ENCODE measurements at places on chromosomes 16 and 17.
A peak's percentile ranks its signal among the peaks of the same experiment; 100 is the strongest.

- no peak for DNase-seq
These were observed 1.3 kb upstream of the ALKBH5 start for GRCh38 chr17:18182110-18182977.

GRCh38 chr17:8757189-8757588 is 1.2 kb downstream of the SPDYE4 start:
- no peak for DNase-seq

- DNase-seq, result no peak
These were observed 113.8 kb downstream of the CYB561 start for GRCh38 chr17:63332286-63332685.

DNA sequence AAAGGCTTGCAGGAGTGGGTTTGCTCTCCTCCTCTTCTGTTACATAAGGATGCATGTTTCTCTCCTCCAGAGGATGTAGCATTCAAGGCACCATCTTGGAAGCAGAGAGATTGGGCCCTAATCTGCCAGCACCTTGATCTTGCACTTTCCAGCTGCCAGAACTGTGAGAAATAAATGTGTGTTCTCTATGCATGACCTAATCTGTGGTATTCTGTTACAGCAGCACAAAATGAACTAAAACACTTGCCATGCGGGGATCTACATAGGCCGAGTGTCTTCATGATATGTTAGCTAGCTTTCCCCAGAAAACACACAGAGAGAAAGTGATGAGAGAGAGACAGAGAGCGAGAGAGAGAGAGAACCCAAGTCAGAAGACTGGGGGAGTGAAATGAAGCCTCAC is 273.5 kb downstream of the UTP18 start:
- DNase-seq, result no peak

GRCh38 chr16:78402833-78403232 is 303.4 kb downstream of the WWOX start:
- no peak for DNase-seq

- no peak for DNase-seq
These were observed 1.3 kb downstream of the ARMC5 start for GRCh38 chr16:31460582-31461002.

- DNase-seq, result no peak
These were observed 92.0 kb downstream of the WSCD1 start for GRCh38 chr17:6162216-6162615.

DNA sequence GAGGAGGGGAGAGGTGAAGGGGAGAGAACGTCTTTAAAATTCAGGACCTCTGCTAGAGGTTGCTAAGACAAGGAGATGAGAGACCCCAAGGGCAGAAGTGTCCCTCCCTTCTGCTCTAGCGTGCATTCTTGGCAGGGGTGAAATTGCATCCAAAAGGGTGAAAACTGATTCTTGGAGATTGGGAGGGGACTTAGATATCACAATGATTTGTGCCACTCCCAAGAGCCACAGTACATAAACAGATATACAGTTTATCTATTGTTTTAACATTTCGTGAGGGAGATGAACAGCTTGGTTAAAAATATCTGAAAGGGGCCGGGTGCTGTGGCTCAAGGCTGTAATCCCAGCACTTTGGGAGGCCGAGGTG is 12.8 kb downstream of the CAVIN1 start:
- no peak for DNase-seq

GRCh38 chr17:32659419-32659842 is 172.6 kb downstream of the CDK5R1 start:
- DNase-seq, result peak; percentile 28

DNA sequence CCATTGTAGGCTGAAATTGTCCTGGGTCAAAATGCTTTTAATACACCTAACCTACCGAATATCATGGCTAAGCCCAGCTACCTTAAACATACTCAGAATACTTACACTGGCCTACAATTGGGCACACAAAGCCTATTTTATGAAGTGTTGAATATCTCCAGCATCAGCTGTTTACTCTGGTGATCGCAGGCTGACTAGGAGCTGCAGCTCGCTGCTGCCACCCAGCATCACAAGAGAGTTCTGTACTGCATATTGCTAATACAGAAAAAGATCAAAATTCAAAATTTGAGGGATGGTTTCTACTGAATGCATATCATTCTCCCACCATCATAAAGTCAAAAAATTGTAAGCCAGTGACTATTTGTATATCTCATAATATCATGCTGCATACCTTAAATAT is 55.3 kb downstream of the ULK2 start:
- no peak for DNase-seq

- peak; percentile 1 for DNase-seq
These were observed 5.8 kb downstream of the DHX38 start for GRCh38 chr16:72099377-72099818.

GRCh38 chr16:67571464-67571863 is 9.1 kb downstream of the CTCF start:
- no peak for DNase-seq

DNA sequence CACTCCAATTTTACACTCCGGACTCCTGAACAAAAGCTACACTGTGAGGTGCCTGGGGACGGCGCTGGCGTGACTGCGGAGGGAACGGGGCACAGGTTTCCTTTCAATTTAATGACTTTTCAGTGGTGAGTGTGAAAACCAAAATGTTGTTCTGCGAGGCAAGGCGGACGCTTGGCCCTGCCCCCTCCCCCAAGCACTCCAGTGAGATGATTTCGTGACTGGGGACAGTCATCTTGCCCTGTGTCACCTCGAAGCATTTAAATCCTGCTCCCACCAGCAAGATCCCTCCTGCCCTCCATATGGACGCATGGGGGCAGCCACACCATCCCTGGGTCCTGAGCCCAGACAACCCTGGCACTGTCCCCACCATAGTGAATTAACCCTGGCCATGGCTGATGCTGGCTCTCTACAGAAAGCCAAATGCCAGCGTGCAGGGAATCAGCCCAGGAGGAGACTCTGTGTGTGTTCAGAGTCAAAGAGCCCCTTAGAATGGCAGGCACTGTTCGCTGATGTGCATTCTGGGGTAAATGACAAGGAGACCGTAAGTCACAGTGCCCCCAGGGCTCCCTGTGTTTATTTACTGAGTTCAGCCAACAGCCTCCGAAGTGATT is 41.0 kb downstream of the C16orf95 start:
- no peak for DNase-seq

DNA sequence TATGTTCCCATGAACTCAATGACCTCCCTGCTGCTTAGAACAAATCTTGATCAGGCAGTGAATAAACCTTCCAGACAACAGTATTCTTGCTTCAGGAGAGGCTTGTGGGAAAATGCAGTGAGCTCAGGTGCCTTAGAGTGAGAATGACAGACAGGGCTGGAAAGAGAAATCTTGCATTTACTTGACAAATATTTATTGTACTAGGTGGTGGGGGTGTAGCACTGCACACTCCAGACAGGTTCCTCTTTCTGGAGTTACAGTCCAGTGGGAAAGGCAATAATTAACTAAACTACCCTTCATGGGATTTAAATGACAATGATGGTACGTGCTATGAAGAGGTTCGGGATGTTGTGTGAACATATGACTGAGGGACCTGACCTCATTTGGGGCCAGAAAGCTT is 182.9 kb downstream of the SHISA9 start:
- no peak for DNase-seq

- DNase-seq, result no peak
These were observed 5.3 kb downstream of the RPUSD1 start for GRCh38 chr16:782766-783403.

DNA sequence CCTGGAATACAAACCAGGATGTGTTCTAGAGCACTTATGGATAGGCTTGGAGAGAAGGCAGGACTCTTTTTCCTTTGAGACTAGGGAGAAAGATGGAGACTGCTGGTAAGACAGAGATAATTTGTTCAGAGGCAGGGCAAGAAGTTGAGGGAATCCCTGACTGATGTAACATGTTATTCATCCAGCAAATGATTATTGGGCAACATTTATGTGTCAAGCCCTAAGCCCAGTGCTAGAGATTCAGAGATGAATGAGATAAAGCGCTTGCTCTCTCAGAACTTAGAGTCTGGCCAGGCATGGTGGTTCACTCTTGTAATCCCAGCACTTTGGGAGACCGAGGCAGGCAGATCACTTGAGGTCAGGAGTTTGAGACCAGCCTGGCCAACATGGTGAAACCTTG is 47.8 kb upstream of the NUFIP2 start:
- DNase-seq, result no peak

DNA sequence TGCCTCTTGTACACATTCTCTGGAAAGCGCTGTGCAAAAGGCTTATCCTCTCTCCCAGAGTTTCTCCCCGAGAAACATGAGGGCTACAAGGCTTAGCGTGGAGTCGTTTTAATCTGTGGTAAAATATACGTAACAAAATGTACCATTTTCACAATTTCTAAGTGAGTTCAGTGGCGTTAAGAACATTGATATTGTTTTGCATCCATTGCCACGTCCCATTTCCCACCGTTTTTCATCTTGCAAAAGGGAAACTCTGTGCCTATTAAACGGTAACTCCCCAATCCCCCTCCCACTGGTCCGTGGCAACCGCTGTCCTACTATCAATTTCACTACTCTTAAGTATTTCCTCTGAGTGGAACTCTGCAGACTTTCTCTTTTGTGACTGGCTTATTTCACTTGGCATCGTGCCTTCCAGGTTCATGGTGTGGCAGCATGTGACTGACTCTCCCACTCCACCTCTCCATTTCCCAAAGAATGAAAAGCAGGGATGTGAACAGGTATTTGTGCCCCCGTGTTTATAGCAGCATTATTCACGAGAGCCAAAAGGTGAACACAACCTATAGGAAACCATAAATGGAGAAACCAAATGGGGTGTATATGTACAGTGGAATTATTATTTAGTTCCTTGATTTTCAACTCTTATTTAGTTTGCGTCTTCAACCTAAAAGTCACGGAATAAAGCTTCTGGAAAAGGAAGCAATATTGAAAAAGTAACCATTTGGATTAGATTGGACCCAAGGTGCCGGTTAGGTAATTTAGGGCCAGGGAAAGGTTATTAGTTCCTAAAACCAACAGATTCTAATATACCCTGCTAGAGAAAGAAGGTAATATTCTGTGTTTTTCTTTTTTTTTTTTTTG is 1.1 kb upstream of the USP32 start:
- DNase-seq, result no peak

DNA sequence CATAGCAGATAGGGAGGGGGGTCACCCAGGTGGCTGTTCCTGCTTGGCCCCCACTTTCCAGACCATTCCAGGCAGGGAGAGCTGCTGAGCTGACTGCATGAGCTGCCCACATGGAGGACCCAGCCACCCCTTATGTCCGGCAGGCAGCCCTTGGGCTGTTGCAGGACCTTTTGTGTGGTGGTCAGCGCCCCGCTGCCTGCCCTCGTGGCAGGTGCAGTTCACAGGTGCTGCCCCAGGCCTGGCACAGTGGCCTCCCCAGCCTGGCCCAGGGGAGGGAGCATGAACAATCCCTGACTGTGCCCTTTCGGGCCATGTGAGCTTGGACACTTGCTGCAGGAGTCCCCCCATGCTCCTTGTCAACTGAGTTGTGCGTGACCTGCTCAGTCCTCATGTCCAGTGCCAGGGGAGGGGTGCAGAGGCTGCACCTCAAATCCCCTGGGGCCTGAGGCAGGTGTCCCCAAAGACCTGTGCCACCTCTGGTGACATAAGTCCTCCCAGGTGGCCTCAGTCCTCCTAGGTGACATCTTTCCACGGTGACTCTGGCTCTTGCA is 8.6 kb downstream of the TBC1D26 start:
- DNase-seq, result no peak

GRCh38 chr17:40173778-40174135 is 3.5 kb upstream of the RAPGEFL1 start:
- no peak for DNase-seq

DNA sequence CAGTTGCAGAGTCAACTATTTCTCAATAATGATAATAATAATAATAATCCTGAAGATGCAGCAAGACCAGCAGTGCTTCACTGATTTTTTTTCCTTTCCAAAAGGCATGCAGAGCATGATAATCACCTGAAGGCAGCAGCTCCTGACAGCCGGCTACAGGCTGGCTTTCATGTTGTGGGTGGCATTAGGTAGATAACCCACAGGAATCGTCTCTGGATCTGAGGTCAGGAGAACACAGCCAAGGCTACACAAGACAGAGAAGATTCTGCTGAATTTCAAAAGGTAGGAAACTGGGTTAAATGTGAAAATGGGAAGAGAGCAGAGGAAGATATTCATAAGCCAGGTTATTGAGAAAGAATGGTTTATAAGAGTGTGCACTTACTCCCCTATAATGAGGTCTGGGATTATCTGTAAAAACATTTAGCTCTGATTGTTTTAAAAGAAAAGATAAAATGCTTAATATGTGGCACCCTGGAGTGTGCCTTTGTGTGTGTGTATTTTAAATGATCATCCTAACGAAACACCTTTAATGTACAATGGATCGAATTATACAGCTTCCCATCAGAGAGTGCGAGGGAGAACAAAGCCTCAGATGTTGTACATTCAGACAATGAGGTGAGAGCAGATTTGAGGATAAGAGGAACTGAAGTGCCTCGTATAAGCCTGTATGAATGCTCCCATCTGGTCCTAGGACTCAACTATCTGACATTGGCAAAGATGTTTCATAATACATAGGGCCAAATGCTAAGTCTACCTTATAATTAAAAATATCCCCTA is 273.1 kb downstream of the PHKB start:
- DNase-seq, result no peak

- DNase-seq, result no peak
These were observed 86.9 kb upstream of the CIBAR2 start for GRCh38 chr16:85199069-85199725.

GRCh38 chr16:54977211-54977610 is 46.5 kb downstream of the IRX5 start:
- DNase-seq, result no peak

- no peak for DNase-seq
These were observed 56.4 kb upstream of the SLC25A19 start for GRCh38 chr17:75345514-75346167.

- DNase-seq, result no peak
These were observed 647 bp downstream of the FBXL20 start for GRCh38 chr17:39400547-39401411.

DNA sequence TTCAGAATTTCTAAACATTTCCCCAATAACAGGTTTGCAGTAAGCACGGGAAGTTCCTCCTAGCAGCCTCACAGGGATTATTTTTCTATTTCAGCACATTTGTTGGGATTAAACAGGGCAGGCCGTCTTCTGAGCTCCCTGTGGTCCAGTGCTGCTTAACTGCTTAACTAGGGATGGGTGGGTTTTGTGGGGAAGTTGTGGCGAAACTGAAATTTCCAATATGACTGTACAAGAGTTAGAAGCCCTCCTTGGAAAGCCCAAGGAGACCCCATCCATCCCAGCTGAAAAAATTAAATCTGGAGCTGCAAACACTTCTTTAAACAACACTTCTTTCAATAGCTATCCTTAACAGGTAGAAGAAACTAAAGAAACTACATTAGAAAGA is 22.2 kb downstream of the FAM117A start:
- no peak for DNase-seq

- DNase-seq, result peak; percentile 55
These were observed 16.7 kb downstream of the KRABD2 start for GRCh38 chr17:8359769-8360168.

- DNase-seq, result no peak
These were observed 4.5 kb downstream of the KCNJ12 start for GRCh38 chr17:21380659-21381058.

GRCh38 chr16:74297145-74297665 is 591 bp downstream of the PSMD7 start:
- DNase-seq, result no peak

Measured in fibroblast of skin of left biceps (primary cell).